Body of pancreas (tissue), 4 donors: ENCODE measurements at places on chromosomes 6 and 20. TPM values are rescaled to one million over a fixed set of nuclear protein-coding genes. Genes with fewer than 3 reads are reported as not detected.

- H3K27me3 ChIP-seq = no peaks in the 10 kb centered on the region
- no peaks in the 10 kb centered on the region for H3K4me1 ChIP-seq
- no peak overlapping the region for H3K27ac ChIP-seq
- DNase-seq = no peak
- no peak overlapping the region for H3K4me3 ChIP-seq
- no peaks in the 10 kb centered on the region for H3K36me3 ChIP-seq
Measured at GRCh38 chr6:110337486-110337885, 20.7 kb downstream of the METTL24 start.

GRCh38 chr6:80366051-80366450, 259.6 kb downstream of the BCKDHB start:
- no peak for DNase-seq
- no peak overlapping the region for H3K4me3 ChIP-seq
- no peaks in the 10 kb centered on the region for H3K36me3 ChIP-seq
- no peaks in the 10 kb centered on the region for H3K4me1 ChIP-seq
- H3K27me3 ChIP-seq = no peaks in the 10 kb centered on the region
- no peak overlapping the region for H3K27ac ChIP-seq

GRCh38 chr6:82906951-82907350, 158.7 kb downstream of the UBE3D start:
- H3K27ac ChIP-seq = no peak overlapping the region
- H3K27me3 ChIP-seq = no peaks in the 10 kb centered on the region
- no peak overlapping the region for H3K4me3 ChIP-seq

CLPSL2 gene
- not detected for total RNA-seq

DNA sequence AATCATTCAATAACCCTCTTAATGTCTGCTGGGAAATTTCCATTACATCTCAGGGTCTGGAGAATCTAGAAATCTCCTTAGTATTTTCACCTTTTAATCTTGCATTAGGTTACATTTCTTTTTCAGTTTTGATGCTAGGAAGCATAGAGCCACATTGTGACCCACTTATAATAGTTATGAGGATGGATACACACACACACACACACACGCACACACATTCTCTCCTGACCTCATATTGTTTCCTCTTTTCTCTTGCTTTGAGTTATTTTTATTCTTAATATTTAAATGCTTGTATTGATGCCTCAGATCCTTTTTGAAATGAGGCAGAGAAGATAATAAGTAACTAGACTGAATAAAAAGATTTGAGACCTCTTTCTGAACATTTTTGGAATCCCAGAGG, 128.4 kb downstream of the KLHL32 start:
- H3K27ac ChIP-seq = no peak overlapping the region
- H3K36me3 ChIP-seq = no peaks in the 10 kb centered on the region
- DNase-seq = no peak
- no peak overlapping the region for H3K4me3 ChIP-seq
- no peaks in the 10 kb centered on the region for H3K4me1 ChIP-seq

MYBL2 gene
- 3.6 TPM for total RNA-seq

- no peak overlapping the region for H3K4me3 ChIP-seq
- peaks cover 24% of the 10 kb centered on the region for H3K4me1 ChIP-seq
- H3K27me3 ChIP-seq = no peaks in the 10 kb centered on the region
- no peak for DNase-seq
- H3K27ac ChIP-seq = no peak overlapping the region
Measured at GRCh38 chr20:63540417-63541186, 3.4 kb upstream of the PTK6 start.
